MCF 10A (cell line): ENCODE measurements at places on chromosomes 4 and X. TPM values are rescaled to one million over a fixed set of nuclear protein-coding genes. Genes with fewer than 3 reads are reported as not detected.
A peak's percentile ranks its signal among the peaks of the same experiment; 100 is the strongest.

DNA sequence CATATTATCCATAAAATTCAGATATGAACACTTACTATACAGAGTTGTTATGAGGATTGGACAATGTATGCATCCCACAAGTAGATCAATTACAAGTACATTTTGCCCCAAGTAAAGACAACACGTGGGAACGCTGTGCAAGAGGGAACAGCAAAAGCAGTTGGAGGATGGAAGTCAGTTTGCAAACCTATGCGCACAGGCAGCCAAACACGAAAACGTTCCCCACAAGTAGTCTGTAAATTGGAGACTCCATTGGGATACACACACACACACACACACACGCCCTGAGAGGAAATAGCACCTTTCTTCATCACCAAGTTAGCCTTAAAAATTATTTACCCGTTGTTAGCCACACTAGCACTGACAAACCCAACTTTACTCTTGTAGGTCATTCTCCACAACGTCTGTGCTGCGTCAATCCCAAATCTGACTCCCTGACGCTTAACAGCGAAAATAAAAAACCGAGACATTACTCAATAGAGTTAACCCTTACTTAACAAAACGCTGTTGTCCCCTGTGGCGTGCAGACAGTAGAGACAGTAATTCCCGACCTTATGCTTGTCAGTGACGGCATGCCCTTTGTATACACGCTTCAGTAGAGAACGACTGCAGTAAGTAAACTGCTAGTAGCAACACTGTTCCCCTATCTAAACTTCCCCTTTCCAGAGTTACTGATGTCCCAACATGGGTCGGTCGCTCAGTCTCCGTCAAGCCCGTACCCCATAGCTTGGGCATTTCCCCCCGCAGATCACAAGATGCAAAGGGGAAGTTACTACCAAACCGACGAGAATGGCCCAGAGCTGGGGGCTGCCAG lies 730 bp downstream of the MANBA start:
- H3K4me1 ChIP-seq = peaks cover 17% of the 10 kb centered on the region
- peak overlapping the region; percentile 37 for H3K27ac ChIP-seq
- peaks cover 4% of the 10 kb centered on the region for H3K36me3 ChIP-seq
- H3K27me3 ChIP-seq = no peaks in the 10 kb centered on the region
- peak overlapping the region; percentile 90 for H3K4me3 ChIP-seq
- peak; percentile 55 for DNase-seq

GRCh38 chr4:73230865-73231517 lies 27.6 kb downstream of the ANKRD17 start:
- H3K36me3 ChIP-seq = peaks cover 16% of the 10 kb centered on the region
- peak overlapping the region; percentile 37 for H3K27ac ChIP-seq
- H3K4me3 ChIP-seq = no peak overlapping the region
- peaks cover 12% of the 10 kb centered on the region for H3K4me1 ChIP-seq
- DNase-seq = no peak

DNA sequence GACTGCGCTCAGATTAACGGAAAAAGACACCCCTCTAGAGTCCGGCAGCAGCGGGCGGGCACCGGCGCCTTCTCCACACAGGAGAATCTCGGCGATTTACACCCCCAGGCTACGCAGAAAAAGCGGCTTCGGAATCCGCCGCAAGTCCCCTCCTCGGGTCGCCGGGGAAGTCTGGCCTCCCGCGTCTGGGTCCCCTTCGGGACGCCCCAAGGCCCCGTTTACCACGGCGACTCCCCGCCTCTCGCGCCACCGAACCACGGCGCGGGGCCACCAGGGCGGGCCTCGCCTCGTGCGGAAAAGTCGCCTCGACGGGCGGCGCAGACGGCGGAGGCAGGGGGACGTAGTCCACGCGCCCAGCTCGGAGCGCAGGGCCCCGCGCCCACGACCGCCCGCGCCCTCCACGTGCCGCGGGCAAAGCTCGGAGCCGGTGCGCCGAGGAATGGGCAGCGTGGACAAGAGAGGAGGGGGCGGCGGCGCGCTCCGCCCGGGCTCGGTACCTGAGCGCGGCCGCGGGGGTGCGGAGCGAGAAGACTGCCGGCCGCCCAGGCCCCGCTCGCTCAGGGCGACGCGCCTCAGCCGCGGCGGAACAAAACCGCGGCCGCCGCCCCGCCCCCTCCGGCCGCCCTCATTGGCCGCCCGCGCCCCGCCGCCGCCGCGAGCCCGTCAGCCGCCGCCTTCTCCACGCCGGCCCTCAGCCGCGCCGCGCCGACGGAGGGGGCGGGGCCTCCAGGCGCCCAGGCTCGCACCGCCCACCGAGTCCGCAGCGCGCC lies at the start of gene FAM53A:
TSS of gene FAM53A (minus strand) at position 578 of the 770 bp plus-strand sequence. CDS start 15,572 bp downstream, outside the sequence.
- DNase-seq = peak; percentile 88
- no peaks in the 10 kb centered on the region for H3K27me3 ChIP-seq
- H3K27ac ChIP-seq = peak within 1 kb of the TSS; percentile 77
- H3K36me3 ChIP-seq = no peaks in the 10 kb centered on the region
- H3K4me3 ChIP-seq = peak within 1 kb of the TSS; percentile 80
- peaks cover 10% of the 10 kb centered on the region for H3K4me1 ChIP-seq

DNA sequence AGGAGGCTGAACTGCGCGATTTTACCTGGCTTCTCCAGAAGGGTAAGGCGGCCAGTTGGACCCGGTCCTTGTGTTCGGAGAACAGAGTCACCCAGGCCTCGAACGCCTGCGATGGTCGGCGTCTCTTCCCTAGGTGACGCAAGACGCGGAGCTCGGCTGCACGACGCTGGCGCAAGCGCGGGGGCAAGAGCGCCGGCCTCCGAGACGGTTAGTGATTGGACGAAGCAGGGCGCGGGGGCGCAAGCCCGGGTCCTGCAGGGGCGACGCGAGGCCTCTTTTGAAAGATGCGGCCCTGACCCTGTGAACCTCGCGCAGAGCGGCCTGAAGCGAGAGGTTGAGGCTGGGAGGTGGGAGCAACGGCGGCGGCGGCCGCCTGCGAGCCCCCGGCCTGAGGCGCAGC lies 428 bp downstream of the ADAD1 start:
- H3K36me3 ChIP-seq = no peaks in the 10 kb centered on the region
- H3K4me1 ChIP-seq = no peaks in the 10 kb centered on the region
- H3K27ac ChIP-seq = no peak overlapping the region

DNA sequence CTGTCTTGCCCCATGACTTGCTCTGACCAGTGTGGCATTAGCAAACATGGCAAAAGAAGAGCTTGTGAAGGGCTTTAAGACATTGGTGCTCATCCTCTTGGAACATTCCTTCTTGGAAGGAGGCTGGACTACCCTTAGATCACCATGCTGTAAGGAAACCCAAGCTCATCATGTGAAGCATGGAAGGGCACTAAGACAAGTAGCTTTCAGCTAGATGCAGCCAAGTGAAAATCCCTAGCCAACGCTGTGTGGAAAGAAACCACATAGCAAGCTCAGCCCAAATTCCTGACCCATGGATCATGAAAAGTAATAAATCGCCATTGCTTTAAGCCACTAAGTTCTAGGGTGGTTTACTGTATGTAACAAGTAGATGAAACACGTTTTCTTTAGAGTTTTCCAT lies 12.4 kb upstream of the PACRGL start:
- no peak overlapping the region for H3K27ac ChIP-seq
- H3K4me1 ChIP-seq = no peaks in the 10 kb centered on the region
- DNase-seq = peak; percentile 21
- H3K36me3 ChIP-seq = no peaks in the 10 kb centered on the region

DNA sequence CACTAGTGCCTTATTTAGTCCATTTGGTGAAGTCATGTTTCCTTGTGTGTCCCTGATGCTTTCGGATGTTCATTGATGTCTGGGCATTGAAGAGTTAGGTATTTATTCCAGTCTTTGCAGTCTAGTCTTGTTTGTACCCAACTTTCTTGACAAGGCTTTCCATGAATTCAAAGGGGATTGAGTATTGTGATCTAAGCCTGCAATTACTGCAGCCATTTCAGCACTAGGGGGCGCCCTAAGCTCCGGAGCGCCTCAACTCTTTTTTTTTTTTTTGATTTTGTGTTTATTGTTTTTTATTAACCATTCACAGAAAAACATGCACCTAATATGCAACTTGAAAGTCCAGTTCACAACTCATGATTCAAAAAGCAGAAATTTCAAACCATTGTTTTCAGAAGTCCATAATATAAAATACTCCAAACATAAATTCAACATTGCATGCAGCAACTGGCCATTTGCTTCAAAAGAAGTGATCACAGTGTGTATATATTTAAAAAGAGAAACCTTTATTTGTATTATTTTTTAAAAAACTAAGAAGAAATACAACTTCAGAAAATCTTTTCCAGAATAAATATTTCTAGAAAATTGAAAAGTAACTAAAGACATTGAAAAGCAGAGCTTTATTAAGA lies 59.2 kb downstream of the PTPN13 start:
- H3K27me3 ChIP-seq = no peaks in the 10 kb centered on the region
- H3K4me1 ChIP-seq = no peaks in the 10 kb centered on the region
- H3K4me3 ChIP-seq = no peak overlapping the region
- no peak for DNase-seq
- no peak overlapping the region for H3K27ac ChIP-seq
- peaks cover 13% of the 10 kb centered on the region for H3K36me3 ChIP-seq

DNA sequence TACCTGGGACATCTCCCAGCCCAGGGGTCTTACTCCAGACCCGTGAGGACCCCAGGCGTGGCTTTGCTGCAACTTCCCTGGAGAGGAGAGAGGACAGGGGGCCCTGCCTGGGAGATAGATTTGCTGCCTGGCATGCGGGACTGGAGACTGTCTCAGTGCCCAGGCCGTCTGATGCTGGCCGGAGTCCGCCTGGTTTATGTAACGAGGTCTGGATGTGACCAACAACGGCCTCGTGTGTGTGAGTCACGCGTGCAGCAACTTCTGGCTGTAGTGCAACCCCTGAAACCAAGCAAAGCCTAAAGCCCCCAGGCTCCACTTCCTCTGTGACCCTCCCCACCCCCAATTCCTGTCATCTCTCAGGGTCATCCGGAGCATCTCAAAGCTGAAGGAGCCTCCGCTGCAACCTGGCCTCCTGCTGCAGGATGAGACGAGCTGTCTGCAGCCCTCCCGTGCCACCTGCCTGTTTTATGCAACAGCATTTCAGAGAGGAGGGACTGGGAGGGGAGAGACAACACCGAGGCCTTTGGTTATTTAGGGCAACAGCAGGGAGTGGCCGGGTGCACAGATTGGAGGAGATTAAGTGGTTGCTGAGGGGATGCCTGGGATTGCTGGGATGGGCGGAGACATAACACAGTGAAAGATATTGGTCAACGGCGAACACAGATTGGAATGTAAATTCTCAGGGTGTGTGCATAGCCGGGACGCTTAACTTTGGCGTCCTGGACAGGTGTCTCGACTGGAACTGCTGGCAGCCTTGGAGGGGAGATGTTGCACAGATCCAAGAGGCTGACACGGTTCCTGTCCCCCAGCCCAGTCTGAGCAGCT lies 16.0 kb downstream of the XG start:
- no peak overlapping the region for H3K4me3 ChIP-seq
- no peaks in the 10 kb centered on the region for H3K36me3 ChIP-seq
- peak; percentile 26 for DNase-seq
- no peaks in the 10 kb centered on the region for H3K4me1 ChIP-seq
- H3K27me3 ChIP-seq = peaks cover 3% of the 10 kb centered on the region
- H3K27ac ChIP-seq = no peak overlapping the region

- DNase-seq = no peak
- H3K4me3 ChIP-seq = no peak overlapping the region
- H3K36me3 ChIP-seq = no peaks in the 10 kb centered on the region
- peaks cover 63% of the 10 kb centered on the region for H3K27me3 ChIP-seq
- H3K27ac ChIP-seq = no peak overlapping the region
These were observed 60.2 kb upstream of the GPC4 start for GRCh38 chrX:133475521-133475920.

GRCh38 chrX:7133050-7133440 lies 14.5 kb upstream of the STS start:
- no peak overlapping the region for H3K4me3 ChIP-seq
- peaks cover 18% of the 10 kb centered on the region for H3K4me1 ChIP-seq
- no peak for DNase-seq
- no peaks in the 10 kb centered on the region for H3K27me3 ChIP-seq
- H3K36me3 ChIP-seq = no peaks in the 10 kb centered on the region
- peak overlapping the region; percentile 78 for H3K27ac ChIP-seq

DNA sequence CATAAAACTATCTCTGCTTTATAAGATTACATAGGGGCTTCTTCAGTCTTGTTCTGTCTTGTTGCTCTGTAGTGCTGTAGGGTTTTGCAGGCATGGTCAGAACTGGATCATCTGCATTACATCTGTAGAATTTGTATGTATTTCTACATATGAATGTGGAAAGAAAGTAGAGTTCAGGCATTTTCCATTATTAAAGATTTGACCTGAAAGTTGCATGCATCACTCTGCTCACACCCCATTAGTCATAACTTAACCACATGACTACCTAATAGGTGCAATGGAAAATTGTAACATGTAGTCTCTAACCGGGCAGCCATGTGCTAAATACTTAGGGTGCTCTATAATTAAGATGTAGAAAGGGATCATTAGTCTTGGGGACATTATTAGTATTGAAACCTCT lies 45.7 kb upstream of the AGA start:
- H3K4me1 ChIP-seq = peaks cover 8% of the 10 kb centered on the region
- H3K36me3 ChIP-seq = no peaks in the 10 kb centered on the region
- H3K27me3 ChIP-seq = no peaks in the 10 kb centered on the region
- no peak for DNase-seq

GRCh38 chrX:11380187-11380844 lies 87.1 kb downstream of the AMELX start:
- peak; percentile 31 for DNase-seq
- no peak overlapping the region for H3K27ac ChIP-seq

DNA sequence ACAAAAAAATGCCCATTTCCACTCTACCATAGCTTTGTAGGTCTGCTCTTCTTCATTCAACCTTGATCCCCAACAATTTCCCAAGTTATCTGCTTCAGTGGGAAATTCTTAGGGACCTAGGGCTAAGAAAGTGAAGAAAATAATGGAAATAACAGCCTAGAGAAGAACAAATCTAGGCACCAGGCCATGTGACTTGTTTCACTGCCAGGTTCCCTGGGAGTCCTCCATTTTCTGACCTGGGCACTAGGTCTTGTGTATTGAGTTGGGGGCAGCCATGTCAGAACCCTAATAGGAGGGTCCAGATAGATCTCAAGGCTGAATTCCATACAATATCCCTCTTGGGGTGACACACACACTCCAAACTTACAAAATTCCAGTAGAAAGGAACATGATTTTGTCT lies 194.6 kb upstream of the STK26 start:
- peaks cover 28% of the 10 kb centered on the region for H3K27me3 ChIP-seq
- H3K36me3 ChIP-seq = no peaks in the 10 kb centered on the region
- no peak overlapping the region for H3K27ac ChIP-seq
- H3K4me3 ChIP-seq = no peak overlapping the region
- no peaks in the 10 kb centered on the region for H3K4me1 ChIP-seq

DNA sequence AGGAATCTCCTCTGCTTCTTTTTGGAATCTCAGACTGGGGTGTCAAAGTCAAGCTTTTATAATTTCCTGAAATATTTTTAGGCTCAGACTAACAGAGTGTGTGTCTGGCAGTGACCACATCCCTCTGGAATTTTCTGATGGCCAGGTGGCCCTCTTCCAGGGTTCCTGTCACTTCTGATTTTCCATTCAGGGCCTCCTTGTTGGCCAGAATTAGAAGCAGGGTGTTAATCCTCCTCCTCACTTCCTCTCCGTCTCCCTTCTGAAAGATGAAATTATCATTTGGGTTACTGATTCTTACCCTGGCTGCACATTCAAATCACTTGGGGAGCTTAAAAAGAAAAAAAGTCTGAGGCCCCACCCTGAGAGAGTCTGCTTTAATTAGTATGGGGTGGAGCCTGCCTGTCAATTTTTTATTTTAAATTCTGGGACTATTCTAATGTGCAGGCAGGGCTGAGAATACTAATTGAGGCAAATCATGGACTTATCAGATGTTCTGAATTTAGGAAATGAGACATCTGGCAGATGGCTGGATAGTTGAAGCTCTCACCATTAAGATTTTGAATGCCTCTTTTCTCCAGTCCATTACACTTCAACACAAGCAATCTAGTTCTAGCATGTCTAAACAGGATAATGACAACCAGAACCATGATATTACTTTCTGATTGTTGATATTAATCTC lies 43.2 kb downstream of the HAND2 start:
- DNase-seq = no peak
- peaks cover 8% of the 10 kb centered on the region for H3K4me1 ChIP-seq
- H3K27me3 ChIP-seq = no peaks in the 10 kb centered on the region
- no peak overlapping the region for H3K27ac ChIP-seq

The FAT4 gene
- total RNA-seq = 6.4 and 6.6 TPM in 2 replicates

The OFD1 gene
- 44.3 and 44.8 TPM in 2 replicates for total RNA-seq
